Coronary artery (tissue), 2 donors: ENCODE measurements at places on chromosomes 2 and 18.

DNA sequence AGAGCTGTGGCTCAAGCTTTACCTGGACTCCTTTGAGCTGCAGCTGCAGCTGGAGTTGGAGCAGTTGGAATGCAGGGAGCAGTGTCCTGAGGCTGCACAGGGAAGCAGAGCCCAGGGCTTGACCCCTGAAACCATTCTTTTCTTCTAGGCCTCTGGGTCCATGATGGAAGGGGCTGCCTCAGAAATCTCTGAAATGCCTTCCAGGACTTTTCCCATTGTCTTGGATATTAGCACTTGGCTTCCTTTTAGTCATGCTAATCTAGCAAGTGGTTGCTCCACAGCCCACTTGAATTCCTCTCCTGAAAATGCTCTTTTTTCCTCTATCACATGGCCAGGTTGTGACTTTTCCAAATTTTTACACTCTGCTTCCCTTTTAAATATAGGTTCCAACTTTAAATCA lies 108.6 kb upstream of the RNF152 start:
- no peak for DNase-seq

DNA sequence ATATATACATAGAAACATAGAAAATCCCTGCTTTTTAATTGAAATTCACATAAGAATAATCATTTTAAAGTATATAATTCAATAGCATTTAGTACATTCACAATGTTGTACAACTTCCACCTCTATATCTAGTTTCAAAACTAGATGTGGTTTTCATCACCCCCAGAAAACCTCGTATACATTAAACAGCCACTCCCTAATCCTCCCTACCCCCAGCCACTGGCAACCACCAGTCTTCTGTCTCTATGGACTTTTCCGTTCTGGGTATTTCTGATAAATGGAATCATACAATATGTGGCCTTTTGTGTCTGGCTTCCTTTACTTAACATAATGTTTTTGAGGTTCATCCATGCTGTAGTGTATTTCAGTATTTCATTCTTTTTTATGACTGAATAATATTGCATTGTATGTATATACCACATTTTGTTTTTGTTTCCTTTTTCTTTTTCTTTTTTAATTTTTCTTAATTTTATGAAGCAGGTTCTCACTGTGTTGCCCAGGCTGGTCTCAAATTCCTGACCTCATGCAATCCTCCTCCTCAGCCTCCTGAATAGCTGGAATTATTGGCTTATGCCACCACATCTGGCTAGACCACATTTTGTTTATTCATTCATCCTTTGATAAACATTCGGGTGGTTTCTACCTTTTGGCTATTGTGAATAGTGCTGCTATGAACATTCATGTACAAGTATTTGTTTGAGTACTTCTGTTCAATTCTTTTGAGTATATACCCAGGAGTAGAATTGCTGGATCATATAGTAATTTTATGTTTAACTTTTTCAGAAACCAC lies 50.6 kb upstream of the RNF152 start:
- no peak for DNase-seq

DNA sequence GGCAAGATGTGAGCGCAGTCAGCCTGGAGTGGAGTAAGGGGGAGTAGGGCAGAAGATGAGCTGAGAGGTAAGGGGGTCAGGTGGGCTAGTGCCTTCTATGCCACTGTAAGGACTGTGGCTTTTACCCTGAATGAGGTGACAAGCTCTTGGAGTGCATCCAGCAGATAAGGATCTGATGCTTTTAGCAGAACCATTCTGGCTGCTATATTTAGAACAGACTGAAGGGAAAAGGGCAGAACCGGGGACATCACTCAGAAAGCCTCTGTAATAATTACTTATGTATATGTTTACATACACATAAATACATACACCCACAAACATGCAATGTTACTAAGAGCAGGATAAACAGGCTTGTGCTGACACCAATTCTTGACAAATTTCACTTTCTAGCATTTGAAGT lies 124.8 kb downstream of the DTNB start:
- no peak for DNase-seq

- DNase-seq: no peak
Measured at GRCh38 chr2:101696272-101697123, 1.0 kb upstream of the MAP4K4 start.

DNA sequence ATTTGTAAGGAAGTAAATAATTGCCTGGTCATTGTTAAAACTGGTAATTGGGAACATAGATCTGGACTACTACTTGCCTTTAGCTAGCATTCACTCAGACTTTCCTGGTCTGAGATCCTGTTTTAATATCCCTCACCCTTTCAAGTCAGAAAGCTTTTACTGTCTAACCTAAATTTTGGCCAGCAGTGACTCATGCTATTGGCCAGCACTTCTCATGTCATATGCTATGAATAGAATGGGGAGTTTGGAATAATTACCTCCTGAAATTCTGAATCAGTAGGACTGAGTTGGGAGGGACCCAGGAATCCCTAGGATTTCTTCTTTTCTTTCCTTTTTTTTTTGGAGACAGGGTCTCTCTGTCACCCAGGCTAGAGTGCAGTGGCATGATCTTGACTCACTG lies 19.3 kb downstream of the STK36 start:
- no peak for DNase-seq
